ENCODE measurements at places on chromosomes 11 and 22.

DNA sequence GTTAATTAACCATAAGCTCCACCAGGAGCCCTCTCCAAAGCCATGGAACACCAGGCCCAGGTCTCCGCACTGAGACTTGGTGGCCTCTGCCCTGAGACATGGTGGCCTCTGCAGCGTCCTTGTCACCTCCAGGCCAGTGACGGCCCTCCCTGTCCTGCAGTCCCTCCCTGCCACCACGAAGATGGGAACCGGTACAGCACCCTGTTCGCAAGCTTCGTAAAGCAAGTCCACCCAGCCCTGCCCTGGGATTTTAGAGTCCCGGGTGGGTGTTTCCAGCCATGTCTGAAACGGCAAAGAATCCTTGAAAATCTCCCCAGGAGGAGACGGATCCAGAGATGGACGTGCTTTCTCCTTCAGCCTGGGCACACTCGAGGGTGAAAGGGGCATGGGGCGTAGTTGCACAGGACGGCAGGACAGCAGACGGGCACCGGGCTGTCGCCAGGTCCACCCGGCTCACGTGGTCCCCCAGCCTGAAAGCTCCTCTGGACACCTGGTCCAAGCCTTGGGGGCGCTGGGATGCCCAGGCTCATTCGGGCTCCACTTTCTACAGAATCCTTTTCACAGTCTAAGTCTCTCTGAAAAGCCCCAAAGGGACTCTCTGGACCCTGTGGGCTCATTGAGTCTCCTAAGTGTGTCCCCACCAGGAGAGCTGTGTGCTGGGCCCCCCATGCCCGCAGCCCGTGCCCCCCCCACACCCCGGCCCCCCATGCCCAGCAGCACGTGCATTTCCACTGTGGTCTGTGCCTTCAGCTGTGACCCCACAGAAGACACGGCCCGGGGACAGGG, 456.2 kb downstream of the BRD1 start:
- DNase-seq = no peak

DNA sequence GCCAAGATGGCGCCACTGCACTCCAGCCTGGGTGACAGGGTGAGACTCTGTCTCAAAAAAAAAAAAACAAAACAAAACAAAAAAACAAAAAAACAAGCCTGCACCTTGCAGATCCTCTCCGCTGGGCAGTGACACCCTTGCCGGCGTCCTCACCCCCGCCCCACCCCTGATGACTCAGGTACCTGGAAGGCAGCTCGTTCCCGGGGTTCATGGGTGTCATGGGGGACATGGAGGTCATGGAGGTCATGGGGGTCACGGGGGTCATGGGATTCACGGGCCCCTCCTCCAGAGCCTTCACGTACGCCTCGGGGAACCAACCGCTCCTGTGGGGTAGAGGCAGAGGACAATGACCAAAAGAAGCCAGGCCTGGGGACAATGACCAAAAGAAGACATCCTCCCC, 3.0 kb upstream of the SLC16A8 start:
- no peak for DNase-seq

GRCh38 chr22:47029244-47030074, 267.0 kb downstream of the TBC1D22A start:
- DNase-seq = no peak

DNA sequence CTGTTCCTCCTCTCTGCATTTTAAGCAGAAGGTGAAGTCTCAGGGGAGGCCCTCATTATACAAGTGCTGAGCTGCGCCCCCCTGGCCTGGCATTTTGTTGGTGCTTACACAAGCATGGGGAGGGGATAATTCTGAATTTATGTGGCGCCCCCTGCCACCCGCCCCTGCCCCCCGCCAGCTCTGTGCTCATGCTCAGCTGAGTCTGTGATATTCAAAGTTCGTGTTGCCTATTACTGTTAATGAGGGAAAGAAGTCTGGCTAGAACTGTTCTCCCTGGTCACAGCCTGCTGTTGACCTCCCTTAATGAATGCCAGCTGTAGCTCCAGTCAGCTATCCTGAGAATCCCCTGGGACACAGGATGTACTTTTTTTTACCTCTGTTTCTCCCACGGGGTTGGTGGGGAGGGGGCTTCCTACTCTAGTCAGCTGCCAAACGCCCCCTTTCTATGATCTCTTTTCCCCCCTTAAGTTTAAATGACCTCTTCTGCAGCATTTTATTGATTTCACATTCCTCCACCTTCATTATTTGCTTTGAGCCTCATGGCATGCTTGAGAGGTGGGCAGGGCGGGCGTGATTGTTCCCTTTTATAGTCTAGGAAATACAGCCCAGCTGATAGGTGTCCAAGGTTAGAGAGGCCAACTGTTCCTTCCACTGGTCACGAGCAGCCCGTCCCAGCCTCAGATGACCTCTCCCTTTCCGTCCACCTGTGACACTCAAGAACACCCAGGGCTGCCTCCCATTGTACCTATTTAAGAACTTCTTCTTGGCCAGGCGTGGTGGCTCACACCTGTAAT, 12.2 kb downstream of the USP2 start:
- no peak for DNase-seq

DNA sequence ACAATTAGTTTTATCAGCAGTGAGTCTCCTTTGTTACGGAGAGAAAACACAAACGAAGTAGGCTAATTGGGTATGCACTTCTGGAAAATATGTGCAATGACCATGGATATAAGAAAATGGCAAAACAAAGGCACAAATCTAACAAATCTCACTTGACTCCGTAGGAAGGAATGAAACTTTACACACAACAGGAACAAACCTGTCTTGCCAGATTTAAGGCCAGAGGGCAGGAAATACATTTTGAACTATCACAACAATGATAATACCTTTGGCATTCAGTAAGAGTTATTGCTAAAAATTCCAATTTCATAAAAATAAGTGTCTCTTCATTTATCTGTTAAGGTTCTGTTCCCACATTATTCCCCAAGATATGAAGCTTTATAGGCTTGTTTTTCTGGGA, 36.6 kb downstream of the SLC25A17 start:
- no peak for DNase-seq

Measured in NCI-H187 (cell line).